ENCODE measurements at places on chromosomes 13 and 19.
A peak's percentile ranks its signal among the peaks of the same experiment; 100 is the strongest.

- no peak for DNase-seq
These were observed 162.1 kb downstream of the GPC6 start for GRCh38 chr13:93388701-93389100.

DNA sequence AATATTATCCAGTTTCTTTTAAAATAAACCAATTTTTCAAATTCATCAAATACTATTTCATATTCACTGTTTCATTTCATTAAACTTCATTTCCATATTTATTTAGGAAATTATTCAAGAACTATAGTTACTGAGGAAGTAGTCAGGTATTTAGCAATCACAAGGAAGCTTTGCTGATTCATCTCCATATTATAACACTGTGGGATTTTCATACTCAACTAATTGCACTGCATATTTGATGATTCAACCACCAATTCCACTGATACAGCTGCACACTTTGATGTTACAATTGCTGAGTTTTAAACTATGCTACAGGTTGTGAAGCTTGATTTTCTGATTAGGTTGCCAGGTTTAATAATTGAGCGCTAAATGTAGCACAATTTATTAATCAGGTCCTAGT lies 556.8 kb upstream of the SLITRK1 start:
- DNase-seq = no peak

DNA sequence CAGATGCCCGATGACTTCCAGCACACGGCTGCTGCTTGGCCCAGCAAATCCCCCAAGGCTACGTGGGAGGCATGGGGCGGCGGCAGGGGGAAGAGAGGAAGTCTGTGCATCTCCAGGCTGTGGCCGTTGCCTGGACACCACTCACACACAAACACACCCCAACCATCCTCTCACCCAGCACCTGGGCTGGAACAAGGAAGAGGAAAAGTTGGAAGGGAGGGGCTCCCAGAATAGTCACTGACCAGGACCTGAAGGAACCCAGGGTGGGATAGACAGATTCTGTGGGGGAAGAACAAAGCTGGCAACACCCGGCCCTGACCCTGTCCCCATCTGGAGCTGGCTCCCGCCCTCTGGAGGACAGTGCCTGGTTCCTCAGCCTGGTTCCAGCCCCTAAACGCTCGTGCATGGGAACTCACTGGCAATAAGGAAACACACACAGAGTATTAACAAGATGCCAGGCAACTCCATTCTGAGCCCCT lies 11.2 kb downstream of the PPP6R1 start:
- no peak for DNase-seq

- DNase-seq = no peak
These were observed 63.0 kb upstream of the FLT1 start for GRCh38 chr13:28557725-28558520.

DNA sequence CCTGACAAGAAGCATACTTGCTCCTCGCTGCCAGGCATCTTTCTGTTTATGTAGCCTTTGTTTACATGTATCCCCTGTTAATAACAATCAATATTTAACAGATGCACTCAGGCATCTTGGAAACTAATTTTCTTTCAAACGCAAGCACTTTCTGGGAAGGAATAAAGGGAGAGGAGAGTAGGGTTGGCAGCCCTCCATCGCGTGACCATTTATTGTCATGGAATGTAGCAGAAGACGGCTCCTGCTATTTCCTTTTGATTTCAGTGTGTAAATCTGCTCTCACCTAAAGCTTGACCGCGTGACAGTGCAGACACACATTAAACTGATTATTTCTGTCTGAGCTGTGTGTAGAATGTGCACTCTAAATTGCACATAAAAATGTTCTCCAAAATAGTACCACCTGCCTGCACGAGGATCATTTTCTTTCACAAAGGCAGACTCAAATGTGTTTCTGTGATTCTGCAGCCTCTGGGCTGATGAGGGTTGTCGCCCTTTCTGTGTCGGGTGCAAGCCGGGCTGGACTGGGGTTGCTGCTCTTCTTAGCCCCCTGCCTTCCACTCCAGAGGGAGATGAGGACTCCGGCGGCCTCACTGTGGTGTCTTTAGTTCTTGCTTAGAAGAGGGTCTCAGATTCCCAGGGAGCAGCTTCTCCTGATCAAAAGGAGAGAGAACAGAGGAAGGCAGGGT lies 223.5 kb upstream of the MAB21L1 start:
- no peak for DNase-seq

DNA sequence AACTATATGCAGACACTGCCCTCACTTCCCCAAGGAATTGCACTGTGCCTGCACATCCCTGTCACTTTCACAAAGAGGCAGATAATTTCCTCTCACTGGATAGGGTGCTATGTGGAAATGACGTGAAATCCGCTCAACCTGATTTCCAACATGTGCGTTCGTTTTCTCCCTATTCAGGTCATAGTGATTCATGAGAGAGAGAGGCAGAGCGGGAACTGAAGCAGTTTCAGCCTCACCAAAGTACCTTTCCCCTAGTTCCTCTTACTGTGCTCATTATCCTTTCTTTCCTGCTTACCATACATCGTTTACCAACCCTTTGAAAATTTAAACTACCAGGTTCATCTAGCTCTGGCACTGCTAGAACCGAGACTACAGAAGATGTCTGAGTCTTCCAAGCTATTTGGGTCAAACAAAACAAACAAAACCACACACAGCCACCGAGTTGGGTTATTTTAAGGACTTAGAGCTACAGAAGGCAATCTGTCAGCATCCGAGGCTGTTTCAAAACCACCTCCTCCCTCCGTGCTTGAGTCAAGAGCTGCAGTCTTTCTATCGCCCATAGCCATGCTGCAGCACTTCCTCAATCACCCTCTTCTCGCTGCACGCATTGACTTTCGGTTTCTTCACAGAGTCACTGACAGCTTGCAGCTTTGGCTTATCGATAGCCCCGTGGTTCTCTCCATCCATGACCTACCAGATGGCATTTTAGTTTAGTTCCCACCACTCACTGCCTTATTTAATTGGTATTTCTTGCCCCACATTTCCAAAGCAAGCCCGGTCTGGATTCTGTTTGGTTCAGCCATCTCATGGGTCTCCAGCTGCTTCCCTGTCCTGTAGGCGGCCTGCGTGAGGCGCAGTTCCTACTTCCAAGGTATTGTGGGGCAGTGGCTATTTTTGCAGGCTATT lies 1395.8 kb downstream of the EFNB2 start:
- DNase-seq = peak; percentile 87

All from NAMALWA (cell line).